ENCODE measurements at places on chromosomes 11 and 22.
A peak's percentile ranks its signal among the peaks of the same experiment; 100 is the strongest.

DNA sequence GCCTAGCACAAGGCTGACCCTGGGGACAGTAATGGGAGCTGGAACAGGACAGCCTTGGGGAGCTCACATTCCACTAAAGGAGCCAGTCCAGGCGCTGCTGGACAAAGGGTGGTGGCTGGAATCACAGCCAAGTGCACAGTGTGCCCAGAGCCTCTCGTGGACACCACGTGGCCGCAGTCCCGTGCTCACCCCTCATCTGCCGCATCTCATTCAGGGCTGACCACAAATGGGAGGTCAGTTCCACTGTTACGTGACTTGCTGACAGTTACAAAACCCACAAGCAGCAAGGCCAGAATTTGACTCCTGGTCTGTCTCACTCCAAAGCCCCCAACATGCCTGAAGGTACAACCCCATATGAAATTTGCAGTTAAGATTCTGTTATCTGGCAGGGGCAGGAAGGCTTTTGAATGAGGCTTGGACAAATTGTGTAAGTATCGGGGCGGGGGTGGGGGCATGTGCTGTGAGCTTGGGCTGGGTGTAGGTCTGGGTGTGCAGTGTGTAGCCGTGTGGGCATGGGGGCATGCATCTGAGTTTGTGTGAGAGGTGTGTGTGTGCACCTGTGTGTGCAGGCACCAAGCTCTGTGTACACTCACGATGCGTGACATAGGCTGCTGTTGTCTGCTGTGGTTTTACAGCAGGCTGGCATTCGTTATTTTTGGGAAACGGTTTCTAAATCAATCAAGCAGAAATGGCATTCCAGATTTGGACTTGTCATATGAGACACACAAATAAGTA, 301.7 kb downstream of the BRD1 start:
- DNase-seq, result no peak

- no peak for DNase-seq
Measured at GRCh38 chr11:108662700-108663099, 2.2 kb upstream of the DDX10 start.

DNA sequence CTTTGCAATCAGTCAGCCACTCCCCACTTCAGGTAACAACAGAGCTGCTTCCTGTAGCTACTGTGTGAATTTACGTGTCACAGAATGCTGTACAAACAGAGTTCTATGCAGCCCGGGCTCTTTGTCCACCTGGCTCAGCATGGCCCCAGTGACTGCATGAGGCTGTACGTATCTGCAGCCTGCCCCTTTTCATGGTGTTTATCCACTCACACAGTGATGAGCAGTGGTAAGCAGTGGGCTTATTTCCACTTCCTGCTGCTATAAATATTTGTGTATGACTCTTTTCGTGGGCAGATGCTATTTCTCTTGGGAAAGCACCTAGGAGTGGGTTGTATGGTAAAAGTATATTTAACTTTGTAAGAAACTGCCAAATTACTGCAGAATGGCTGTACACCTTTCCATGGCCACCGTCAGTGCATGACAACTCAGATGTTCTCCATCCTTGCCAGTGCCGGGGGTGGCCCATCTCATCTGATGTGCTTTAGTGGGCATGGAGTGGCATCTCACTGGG, 43.3 kb downstream of the MYEOV start:
- peak; percentile 53 for DNase-seq

DNA sequence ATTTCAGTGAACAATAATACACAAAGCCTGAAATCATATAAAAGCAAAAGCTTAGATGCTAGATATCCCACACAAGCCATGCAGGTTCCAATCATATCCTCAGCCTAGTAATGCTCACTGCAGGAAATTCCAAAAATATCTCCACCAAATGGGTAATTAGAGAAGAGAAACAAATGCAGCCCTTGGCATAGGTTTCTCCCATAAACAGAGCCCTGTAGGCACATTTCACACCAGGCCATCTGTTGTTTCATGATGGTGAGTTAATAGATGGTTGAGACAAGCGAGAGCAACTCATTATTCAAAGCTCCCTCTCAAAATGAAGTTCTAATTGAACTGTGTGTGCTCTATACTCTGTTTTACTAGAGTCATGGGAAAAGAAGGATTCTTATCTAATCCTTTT, 154.6 kb upstream of the TRPC6 start:
- DNase-seq, result no peak

- peak; percentile 86 for DNase-seq
Measured at GRCh38 chr11:103433386-103434072, 324.3 kb downstream of the DYNC2H1 start.

GRCh38 chr11:133038850-133039249, 493.5 kb downstream of the OPCML start:
- DNase-seq, result no peak

DNA sequence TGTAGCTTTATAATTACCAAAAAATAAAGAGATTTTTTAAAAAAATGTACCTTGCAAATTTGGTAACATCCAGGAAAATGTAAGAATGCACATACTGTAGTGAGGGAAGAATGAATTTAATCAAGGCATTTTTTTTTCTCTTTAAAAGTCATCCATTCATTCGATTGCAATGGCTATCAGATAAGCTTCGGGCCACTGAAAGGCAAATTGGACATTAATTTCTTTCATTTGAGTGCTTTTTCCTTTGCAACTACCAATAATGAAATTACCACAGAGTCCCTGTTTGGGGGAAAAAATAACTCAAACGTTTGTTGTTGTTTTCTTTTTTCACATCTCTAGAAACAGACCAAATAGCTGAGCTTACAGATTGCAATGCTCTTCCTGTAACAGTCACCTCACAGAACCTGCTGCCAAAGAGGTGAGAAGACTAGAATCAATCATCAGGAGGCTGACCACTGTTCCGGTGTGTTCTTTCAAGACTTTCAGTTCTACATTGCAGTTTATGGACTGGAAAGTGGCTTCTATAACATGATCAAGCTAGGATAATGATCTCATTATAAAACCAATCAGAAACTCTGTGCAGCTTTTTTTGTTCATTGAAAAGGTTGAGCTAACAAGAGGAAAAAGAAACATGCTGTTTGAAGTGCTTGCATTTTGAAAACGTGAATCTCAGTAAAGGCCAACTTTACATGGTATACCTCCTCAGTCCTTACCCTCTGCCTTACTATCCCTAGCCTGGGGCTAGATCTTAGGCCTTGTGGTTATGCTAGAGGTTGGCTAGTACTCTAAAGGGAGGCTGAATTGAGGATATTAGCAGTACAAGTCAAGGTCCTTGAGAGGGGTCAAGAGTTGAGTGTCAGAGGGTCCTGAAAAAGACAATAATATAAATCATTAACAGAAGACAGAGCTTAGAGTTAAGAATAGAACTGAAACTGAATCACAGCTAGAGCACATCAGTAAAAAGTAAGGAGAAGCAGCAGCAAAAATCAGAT, 1276.1 kb downstream of the LRRC4C start:
- no peak for DNase-seq

DNA sequence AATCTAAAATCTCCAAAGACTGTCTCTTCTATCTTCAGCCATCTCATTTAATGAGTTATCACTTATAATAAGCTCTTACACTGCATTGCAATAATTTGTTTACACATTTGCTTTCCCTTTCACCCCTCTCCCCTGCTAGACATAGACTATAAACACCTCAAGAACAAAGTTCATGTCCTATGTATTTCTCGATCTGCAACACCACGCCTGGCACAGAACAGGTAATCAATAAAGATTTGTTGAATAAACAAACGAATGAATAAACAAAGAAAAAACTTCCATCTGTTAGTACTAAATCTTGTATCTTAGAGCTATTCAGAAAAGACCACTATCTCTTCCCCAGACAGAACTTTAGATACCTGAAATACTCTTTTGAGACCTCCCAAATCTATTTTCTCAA, 77.6 kb downstream of the PAK1 start:
- no peak for DNase-seq

Data from amniotic epithelial cell (primary cell).